ENCODE measurements at places on chromosomes 12 and 14.

DNA sequence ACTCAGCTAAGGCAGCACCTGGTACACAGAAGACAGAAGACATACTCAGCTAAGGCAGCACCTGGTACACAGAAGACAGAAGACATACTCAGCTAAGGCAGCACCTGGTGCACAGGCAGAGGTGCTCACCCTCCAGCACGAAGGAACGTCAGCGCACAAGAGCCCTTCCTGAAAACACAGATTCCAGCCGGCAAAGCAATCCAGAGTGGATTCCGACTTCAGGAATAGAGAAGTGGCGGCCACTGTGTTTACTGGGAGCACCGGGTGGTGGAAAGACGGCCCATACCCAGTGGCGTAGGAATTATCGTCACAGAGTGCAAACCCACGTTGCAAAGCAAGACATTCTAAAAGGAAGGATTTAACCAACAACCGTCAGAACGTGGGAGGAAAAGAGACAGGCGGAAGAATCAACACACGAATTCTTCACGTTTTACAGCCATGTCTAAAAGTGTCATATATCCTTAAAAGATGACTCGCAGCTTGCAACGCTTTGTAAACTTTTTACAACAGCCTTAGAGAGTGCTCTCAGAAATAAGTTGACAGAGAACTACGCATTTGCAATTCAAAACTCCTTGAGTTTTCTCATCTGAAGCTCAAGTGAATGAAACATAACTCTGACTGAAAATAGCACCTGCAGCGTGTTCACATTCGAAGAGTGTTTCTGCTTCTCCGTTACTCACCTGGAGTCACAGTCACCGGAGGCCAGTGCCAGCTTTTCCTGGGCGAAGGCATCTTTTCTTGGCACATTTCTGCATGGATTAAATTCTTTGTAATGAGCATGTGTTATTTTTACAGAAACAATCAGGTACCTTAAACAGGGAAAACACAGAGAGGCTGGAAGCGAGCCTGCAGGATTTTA lies 55.8 kb upstream of the GALNT9 start:
- DNase-seq: peak; percentile 18

- DNase-seq: no peak
Observed at GRCh38 chr14:84857571-84857970, 672.4 kb upstream of the FLRT2 start.

DNA sequence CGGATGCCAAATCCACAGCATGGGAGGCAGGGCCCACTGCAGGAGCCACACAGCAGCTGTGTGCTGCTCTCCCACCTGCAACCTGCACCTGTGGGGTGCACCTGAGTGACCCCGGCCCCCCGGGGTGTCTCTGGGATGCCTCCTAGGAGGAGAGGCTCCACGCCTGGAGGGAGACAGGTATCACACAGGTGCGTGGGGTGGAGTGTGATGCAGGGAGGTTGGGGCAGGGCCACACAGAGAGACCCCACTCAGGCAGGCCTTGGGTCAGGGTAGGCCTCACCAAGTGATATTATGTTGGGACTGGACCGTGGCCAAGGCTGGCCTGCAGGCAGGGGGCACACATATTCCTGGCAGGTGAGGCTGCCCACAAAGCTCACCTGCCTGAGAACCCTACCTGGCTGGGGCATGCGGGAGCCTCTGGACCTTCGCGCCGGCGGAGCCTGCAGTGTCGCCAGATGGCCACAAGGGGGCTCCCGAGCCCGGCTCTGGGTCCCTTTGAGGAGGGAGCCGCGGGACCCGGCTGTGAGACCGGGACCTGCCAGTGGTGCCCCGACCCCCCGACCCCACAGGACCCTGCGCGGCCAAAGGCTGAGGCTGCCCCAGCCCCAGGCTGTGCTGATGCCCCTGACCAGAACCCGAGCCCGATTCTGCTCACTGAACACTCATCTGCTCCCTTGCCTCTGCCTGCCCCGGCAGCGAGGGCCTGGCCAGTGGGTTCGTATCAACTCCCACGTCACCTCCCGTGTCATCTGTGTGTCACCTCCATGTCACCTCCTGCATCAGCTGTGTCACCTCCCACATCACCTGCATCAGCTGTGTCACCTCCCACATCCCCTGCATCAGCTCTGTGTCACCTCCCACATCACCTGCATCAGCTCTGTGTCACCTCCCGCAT lies 11.4 kb downstream of the TMEM121 start:
- no peak for DNase-seq

- DNase-seq: peak; percentile 92
Observed at GRCh38 chr12:95322326-95322725, 104.7 kb downstream of the VEZT start.

- peak; percentile 2 for DNase-seq
Observed at GRCh38 chr14:97107080-97107479, 309.9 kb downstream of the VRK1 start.

GRCh38 chr14:91509878-91510170 lies 286 bp downstream of the PPP4R3A start:
- DNase-seq: peak; percentile 6

GRCh38 chr14:79246173-79246572 lies 965.1 kb downstream of the DIO2 start:
- DNase-seq: no peak

DNA sequence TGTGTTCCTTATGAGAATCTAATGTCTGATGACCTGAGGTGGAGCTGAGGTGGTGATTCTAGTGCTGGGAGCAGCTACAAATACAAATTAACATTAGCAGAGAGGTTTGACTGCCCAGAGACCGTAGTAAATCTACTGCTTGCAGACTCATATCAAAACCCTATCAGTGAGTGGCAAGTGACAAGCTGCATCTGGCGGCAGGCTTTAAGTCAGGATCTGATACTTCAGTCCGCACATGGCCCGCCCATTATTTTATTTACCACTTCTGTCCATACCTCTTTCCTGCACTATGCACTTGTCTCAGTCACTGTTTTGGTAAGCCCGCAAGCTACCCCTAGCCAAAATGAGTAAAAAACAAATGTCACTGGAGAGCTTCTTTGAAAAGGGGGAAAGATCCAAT lies 11.4 kb downstream of the CEP128 start:
- DNase-seq: no peak

DNA sequence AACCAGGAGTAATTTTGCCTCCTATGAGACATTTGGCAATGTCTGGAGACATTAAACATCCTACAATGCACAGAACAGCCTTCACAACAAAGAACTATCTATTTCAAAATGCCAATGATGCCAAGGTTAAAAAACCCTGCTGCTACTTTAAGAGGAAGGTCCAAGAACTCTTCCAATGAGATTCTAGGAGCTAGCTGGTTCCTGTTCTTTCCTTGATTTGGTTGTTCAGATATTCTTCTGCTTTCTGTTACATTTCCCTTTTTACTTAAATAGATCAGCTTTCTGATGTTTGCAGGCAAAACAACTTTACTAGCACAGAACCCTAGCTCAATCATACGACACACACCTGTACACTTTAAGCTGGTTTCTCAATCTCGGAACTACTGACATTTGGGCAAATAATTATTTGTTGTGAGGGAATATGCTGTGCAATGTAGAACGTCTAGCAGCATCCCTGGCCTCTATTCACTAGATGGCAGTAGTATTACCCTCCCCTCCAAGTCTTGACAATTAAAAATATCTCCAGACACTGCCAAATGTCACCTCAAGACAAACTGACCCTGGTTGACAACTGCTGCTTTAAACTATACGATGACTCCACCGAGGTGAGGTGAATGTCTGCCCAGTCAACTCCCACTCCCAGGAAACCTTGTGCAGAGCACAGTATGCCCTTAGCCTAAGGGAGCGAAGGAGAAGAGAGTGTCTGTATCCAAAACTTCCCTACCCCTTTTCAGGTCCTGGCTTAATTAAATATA lies 4.4 kb downstream of the BLTP3B start:
- peak; percentile 57 for DNase-seq

DNA sequence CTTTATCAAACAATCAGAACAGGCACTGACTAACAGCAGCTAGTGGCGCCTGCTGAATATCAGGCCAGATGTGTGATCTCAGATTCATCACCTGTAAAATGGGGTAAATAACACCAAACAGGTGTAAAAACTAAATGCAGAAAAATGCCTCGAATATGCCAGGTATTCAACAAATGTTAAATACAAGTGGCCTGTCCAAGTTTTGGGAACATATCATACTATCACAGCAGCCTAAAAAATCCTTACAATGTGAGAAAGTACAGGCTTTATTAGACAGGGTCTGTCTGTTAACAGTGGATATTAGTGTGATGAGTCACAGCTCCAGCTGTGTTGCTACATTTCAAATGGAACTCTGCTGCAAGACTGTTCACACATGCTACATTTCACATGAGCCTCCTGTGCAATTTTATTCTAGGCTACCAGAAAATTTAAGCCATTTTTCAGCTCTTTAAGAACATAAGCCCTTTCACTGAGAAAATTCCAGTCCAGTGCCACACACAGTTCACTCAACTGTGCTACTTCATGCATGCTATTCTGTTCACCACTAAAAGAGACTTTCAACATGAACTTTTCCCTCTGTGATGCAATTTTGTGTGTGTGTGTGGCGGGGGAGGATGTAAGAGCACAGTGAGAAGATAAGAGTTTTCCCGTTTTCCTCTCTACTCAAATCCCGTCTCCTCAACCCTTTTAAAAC lies 56.7 kb downstream of the MSRB3 start:
- DNase-seq: peak; percentile 90

GRCh38 chr12:112891093-112892024 lies 15.4 kb upstream of the OAS1 start:
- DNase-seq: no peak

DNA sequence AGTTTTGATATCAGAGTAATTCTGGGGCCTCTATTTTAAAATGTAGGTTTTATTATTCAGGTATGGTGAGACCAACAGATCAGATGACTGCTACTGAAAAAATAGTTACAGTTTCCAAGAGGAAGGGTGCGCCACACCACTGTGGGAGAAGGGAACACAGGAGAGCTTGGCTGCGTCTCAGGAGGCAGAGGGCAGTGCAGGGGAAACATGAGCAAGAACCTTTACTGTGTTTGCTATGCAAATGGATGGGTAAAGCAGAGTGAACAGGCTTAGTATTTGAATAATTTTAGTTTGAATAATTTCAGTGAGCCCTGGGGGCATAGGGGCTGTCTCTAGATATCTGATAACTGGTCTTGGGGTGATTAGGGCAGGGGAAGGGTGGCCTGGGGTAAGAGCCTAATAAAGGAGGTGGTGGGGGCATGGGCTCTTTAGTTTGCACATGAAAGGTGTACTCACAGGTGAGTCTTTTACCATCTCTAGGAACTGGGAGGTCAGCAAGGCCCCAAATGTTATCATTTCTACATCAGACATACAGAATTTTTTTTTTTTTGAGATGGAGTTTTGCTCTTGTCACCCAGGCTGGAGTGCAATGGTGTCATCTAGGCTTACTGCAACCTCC lies 196.8 kb upstream of the NEDD1 start:
- no peak for DNase-seq

GRCh38 chr12:110533607-110534006 lies 31.5 kb downstream of the RAD9B start:
- DNase-seq: peak; percentile 41

DNA sequence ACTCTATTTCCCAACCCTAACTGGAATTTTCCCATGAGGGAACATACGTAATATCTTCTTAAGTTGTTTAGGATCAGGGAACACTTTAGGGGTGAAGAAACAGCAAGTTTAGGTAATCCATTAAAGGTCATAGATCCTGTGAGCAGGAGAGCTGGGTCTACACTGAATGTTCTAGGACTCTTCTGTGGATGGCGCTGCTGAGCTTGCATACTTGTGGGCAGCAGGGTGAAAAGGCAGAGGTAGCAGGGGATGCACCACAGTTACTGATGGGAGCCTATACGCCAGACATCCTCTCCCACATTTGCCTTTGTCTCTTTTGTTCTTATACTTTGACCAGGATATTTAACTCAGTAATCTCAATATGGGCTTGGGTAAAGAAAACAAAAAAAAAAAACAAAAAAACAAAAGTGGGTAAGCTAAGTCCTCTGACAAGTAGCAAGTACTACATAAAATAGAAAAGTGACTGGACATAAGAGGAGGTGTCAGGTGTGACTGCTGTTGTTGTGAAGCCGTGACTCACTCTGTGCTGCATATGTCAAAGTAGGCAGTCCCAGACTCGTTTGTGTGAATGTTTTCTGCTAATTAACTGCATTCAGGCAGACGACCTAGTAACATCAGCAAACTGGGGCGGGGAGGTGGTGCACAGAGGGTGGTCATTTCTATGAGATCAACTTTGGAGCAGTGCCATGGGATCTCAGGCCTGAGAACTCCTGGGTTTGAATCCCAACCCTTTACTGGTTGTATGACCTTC lies 31.6 kb downstream of the NEUROD4 start:
- DNase-seq: no peak

DNA sequence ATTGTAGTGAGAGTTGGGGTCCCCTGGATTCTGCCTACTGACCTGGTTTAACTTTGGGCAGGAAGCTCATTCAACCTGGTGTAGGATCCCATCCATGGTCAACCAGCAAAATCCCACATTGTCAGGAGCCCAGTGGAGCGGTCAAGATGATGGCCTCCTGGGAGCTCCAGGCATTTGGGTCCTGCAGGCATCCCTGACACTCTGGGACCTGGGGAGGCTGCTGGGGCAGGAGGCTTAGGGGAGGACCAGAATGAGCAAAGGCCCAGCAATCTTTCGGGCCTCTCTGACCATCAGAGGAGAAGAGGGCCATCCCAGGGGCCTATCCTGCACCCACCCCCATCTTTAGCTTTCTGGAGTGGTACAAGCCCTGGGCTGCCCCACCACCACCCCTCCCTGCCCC lies 104.0 kb downstream of the PRMT8 start:
- DNase-seq: no peak

DNA sequence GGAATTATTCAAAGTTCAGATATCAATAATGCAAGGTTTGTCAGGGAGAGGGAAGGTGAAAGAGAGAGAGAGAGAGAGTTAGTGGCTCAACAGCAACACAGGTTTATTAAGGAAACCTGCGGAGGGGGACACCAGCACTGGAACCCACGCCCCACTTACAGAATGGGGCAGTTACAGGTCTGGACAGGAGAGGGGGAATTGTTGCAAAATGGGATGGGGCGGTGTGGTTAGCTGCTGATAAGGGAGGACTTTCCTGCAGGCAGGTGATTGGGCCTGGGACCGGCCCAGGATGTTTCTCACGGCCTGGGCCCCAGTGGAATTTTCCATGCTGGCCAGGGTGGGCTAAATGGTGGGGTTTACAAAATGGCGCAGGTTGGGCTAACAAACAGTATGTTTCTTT lies 278.2 kb upstream of the SLC16A7 start:
- DNase-seq: no peak

- DNase-seq: no peak
Observed at GRCh38 chr12:508795-509194, 49.1 kb downstream of the B4GALNT3 start.

DNA sequence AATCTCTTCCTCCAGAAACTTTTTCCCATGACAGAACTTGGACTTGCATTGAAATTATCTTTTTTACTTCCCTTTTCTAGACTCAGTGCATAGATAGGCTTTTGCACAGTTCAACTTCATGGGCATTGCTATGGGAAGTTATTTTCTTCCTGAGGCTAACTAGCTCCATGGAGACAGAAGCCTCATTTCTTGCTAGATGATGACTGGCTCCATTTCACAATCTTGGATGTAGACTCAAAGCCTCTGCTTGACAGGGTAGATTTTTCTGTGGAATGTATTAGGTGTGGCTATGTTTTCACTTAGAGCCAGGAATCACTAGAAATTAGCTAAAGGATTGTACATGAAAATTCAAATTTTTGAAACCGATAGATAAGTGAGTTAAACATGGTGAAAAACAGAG lies 884.1 kb upstream of the MGAT4C start:
- DNase-seq: no peak

GRCh38 chr12:51360315-51360714 lies 13.8 kb upstream of the CELA1 start:
- no peak for DNase-seq

All from foreskin fibroblast (primary cell).